ENCODE measurements at places on chromosomes 7 and 10. TPM values are rescaled to one million over a fixed set of nuclear protein-coding genes. Genes with fewer than 3 reads are reported as not detected.

The DKK1 gene
- total RNA-seq, result 445 TPM

The TLX1 gene
- not detected for total RNA-seq

The MBL2 gene
- not detected for total RNA-seq

The ARID5B gene
- 1.2 TPM for total RNA-seq

The GSTO2 gene
- total RNA-seq, result 1.5 TPM

The GDF10 gene
- 0.22 TPM for total RNA-seq

The NPTX2 gene
- 0.13 TPM for total RNA-seq

The SYNPO2L gene
- not detected for total RNA-seq

The SLC16A12 gene
- total RNA-seq, result 0.58 TPM

The JCAD gene
- 11.2 TPM for total RNA-seq

The CUBN gene
- total RNA-seq, result not detected

The SFRP4 gene
- 4.0 TPM for total RNA-seq

The TMEM196 gene
- not detected for total RNA-seq

The CRHR2 gene
- total RNA-seq, result not detected

The PRSS37 gene
- total RNA-seq, result not detected

The RNF148 gene
- not detected for total RNA-seq

The BLVRA gene
- total RNA-seq, result 78.9 TPM

The KCP gene
- total RNA-seq, result 0.09 TPM

The FAM221A gene
- 0.45 TPM for total RNA-seq

The FRAT2 gene
- 7.7 TPM for total RNA-seq

The BEND7 gene
- 8.7 TPM for total RNA-seq

The CTAGE4 gene
- not detected for total RNA-seq

The TMEM229A gene
- not detected for total RNA-seq

The TACR2 gene
- 0.10 TPM for total RNA-seq

The PTPRZ1 gene
- total RNA-seq, result not detected

The LRRD1 gene
- total RNA-seq, result not detected

The TMEM130 gene
- total RNA-seq, result 0.31 TPM

The COL13A1 gene
- total RNA-seq, result 0.36 TPM

The FAM237B gene
- total RNA-seq, result not detected

The GHRHR gene
- not detected for total RNA-seq

The IGFBP1 gene
- 49.5 TPM for total RNA-seq

The LRRC17 gene
- total RNA-seq, result not detected

The AKR1C4 gene
- 0.24 TPM for total RNA-seq

The LLCFC1 gene
- total RNA-seq, result not detected

The CALML3 gene
- total RNA-seq, result not detected

The PTF1A gene
- total RNA-seq, result not detected

The TAC1 gene
- not detected for total RNA-seq

The PLAU gene
- total RNA-seq, result 74.1 TPM

The ZCWPW1 gene
- total RNA-seq, result 1.1 TPM

The APBB1IP gene
- total RNA-seq, result 6.8 TPM

The SPAM1 gene
- not detected for total RNA-seq

The MAP3K8 gene
- 13.0 TPM for total RNA-seq

The TET1 gene
- total RNA-seq, result 0.72 TPM

The PRLHR gene
- not detected for total RNA-seq

The MEOX2 gene
- total RNA-seq, result not detected

Data from A549 treated with GW870086 at 1 μM for 4 hours (cell line).